CD4-positive, alpha-beta T cell treated with Interleukin-10 for 1 hour (primary cell): ENCODE measurements at places on chromosomes 1 and 21.

- no peak for DNase-seq
Observed at GRCh38 chr21:44272284-44272858, 10.7 kb upstream of the DNMT3L start.

GRCh38 chr1:55478742-55479141 is 263.6 kb upstream of the USP24 start:
- no peak for DNase-seq

GRCh38 chr1:28466226-28466778 is 39.5 kb upstream of the RCC1 start:
- no peak for DNase-seq

DNA sequence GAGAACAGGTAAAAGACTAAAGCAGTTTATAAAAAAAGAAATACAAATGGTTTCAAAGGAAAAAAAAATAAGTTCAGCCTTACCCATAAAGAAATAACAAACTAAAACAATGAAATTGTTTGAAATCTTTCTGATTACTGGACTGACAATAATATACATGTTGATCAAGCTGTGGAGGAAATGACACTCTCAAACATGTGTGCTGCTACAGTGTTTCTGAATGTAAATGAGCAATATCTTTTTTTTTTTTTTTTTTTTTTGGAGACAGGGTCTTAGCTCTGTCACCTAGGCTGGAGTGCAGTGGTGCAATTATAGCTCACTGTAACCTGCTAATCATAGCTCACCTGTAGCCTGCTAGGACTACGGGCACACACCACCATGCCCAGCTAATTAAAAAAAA is 6.5 kb downstream of the EPS15 start:
- no peak for DNase-seq

GRCh38 chr1:82032068-82032467 is 231.3 kb downstream of the ADGRL2 start:
- no peak for DNase-seq

GRCh38 chr1:17161137-17161740 is 42.0 kb upstream of the PADI2 start:
- no peak for DNase-seq

DNA sequence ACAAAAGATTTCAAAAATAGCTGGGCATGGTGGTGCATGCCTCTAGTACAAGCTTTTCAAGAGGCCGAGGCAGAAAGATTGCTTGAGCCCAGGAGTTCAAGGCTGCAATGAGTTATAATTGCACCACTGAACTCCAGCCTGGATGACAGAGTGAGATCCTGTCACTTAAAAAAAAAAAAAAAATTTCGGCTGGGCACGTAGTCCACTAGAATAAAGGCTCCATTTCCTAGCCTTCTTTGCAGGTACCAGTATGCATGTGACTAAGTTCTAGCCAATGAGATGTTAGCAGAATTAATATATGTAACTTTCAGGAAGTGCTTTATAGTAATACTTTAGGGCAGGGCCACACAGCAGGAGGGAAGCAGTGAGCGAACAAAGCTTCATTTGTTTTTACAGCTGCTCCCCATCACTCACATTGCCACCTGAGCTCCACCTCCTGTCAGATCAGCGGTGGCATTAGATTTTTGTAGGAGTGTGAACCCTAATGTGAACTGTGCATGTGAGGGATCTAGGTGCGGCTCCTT is 28.8 kb upstream of the SYDE2 start:
- DNase-seq = no peak

GRCh38 chr1:55544826-55545225 is 329.7 kb upstream of the USP24 start:
- DNase-seq = no peak

GRCh38 chr1:869499-870244 is 54.1 kb upstream of the SAMD11 start:
- DNase-seq = peak; percentile 87

DNA sequence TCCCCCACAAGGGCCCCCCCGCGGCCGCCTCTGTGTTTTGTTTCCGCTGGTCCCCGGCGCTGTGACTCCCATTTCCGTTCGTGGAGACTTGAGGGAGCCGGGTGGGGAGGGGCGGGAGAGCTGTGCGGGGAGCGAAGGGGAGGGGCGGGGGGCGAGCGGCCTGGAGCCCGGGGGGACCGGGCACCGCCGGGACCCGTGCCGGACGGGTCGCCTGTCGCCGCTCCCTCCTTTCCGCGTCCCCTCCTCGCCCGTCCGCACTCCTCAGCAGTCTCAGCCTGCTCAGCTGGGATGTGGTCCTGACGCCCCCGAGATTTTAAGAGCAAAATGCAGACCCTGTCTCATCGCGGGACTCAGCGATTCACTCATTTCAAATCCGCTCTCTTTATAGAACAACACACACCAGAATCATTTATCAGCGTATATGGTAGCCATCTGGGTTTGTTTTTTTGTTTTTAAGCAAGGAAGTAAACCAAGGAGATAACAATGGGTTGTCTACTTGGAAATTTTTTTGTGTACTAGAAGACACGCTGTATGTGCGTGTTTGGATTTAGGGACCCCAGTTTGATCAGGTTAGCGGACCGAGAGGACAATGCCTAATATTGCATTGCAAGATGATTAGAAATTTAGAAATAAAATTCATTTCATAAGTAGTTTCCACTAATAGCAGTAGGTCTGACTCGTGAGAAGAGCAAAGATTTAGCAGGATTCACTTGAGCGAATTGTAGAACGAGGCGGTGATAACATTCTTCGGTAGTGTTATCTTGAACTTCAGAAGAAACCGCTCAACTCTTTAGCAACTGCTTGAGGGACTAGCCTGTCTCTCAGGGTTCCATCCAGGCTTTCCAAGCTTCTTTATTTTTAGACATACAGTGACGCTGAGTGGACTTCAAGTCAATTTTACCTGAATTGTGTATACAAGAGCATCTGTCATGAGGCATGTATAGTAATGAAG is 1.1 kb downstream of the GABPA start:
- DNase-seq = peak; percentile 78

DNA sequence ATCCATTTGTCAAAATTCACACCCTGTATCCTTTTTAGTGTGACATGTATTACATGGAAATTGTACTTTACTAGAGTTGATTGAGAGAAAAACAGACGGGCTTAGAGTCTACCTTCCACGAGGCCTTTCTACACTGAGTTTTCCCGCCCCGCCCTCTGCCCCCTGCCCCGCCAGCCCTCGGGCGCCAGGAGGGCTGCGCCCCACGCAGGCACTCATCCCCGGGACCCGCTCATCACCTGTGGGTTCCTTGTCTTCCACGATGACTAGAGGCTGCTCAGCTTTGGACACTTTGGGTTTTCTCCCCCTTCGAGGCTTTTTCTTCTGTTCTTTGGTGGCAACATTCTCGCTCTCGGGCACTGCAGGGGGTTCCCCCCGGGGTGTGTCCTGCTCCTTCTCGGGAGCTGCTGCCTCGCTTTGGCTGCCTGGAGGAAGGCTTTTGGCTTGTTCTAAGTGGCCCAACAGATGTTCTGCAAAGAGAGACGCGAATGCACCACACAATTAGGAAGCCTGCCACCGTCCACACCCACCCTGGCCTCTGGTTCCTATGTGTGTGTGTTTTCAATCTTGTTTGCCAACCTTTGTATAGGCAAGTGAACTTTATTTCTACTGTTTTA is 39.6 kb downstream of the PRDM15 start:
- DNase-seq = no peak

DNA sequence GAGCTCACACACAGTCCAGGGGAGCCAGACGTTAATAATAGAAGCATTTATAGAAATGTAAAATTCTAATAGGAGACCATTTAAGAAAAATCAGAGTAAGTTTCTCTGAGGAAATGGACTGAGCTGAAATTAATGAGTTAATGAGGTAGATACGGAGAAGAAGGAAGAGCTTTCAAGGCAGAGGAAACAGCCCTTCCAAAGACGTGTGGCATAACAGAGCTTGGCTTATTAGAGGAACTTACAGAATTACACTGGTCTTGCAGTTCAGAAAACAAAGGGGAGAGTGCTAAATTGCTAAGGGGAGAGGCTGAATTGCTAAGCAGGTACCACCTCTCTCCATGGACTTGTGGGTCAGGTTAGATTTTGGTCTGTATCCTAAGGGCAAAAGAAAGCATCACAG is 8.2 kb upstream of the PIGK start:
- no peak for DNase-seq
